Memory B cell (primary cell): ENCODE measurements at places on chromosomes 4 and X.

- no peak for DNase-seq
These were observed 238.6 kb downstream of the RAPGEF2 start for GRCh38 chr4:159341522-159341921.

DNA sequence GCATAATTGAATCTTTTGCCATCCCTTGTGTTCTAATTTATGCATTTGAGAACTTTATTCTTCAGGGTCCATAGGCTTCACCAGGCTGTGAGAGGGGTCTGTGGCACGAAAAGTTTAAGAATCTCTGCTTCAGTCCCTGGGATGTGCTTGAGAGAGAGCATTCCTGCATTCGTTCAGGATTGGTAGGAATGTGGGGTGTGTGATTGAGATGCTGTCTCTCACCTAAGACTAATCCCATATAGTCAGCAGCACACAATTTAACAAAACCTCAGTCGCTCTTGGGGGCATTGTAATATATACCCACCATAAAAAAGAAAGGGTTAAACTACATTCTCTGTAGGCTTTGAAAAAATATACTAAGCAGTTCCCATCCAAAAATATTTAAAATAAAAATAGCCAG is 41.7 kb downstream of the PTTG2 start:
- no peak for DNase-seq

DNA sequence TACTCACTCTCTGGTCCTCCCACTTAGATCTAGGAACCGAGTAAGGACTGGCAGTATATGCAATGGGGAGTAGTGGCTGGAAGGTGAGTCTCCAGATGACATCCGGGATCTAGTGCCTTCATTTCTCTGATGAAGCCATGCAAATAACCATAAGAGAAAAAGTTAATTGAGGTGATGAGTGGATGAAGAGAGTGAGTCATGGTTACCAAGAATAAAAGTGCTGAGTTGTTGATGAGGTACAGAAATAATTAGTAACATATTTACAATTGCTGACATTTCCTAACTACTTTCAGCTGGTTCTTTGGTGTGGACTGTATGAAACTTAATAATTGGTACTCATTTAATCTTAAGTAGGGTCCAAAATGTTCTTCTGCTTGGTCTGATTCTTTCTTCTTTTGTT is 146.7 kb upstream of the PITX2 start:
- no peak for DNase-seq

DNA sequence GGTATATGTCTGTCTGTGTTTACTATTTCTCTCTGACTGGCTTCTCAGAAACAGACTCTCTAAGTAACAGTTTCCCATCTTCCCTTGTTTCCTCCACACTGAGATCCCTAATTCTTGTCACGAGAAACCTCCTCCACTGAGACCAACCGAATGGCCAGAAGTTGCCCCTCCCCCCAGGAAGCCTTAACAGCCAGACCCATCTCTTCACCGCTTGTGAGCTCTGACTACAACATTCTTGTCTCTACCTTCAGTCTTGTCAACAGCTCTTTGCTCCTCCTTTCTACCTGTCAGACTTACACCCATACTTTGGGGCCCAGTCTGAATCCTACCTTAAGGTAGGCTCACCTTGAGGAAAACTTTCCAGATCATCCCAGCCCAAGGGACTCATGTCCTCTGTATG is 90.8 kb downstream of the NHSL2 start:
- no peak for DNase-seq

DNA sequence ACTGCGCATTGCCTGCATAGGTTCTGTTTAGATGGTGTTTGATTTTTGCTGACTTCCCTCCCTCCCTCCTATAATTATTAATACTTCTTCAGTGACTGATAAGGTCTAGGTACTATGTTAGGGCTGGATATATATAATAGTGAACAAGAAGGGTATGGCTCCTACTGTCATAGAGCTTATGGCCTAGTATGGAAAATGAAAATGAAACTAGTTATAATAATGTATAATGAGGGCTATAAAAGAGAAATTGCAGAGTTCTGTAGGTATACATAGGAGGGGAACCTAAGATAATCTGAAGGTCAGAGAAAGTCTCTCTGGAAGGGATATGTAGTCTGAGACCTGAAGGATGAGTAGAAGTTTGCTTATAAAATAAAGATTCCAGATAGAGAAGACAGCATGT is 102.1 kb downstream of the DCK start:
- DNase-seq, result no peak

GRCh38 chr4:128770807-128771206 is 38.7 kb upstream of the JADE1 start:
- no peak for DNase-seq

DNA sequence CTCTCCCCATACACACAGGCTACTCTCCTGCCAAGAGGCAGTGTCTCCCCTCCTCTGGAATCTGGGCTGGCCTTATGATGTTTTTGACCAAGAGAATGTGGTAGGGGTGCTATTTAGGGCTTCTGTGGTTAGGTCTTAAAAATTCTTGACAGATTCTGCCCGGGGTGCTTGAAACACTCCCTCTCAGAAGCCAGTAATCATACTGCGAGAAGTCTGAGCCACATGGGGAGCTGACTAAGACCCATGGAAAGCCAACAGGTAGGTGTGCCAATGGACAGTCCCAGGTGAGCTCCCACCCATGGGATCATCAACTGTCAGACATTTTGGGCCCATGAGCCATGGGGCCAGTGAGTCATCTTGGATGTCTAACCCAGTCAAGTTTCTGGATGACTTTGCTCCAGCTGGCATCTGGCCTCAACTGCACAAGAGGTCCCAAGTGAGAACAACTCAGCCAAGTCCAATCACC is 315.7 kb downstream of the FBXW7 start:
- DNase-seq, result no peak

GRCh38 chrX:111382277-111382676 is 29.7 kb downstream of the DCX start:
- DNase-seq, result no peak

GRCh38 chr4:123317211-123317610 is 79.4 kb upstream of the SPRY1 start:
- no peak for DNase-seq

DNA sequence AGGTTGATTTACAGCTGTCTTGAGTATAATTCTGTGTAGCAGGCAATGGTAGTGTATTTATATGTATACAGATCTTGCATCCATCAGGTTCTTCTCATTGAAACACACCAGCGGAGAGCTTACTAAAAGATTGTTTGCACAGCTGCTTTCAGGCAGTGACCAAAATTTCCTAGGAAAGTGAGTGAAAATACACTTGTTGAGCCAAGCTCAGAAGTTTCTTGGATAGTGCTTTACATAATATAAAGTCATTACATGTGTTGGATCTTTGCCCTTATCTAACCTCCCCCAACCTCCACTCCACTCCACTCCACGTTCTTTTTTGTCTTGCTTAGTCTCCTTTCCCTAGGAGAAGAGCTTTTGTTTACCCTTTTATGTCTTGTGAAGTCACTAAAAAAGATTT is 34.1 kb downstream of the CNKSR2 start:
- DNase-seq, result no peak

DNA sequence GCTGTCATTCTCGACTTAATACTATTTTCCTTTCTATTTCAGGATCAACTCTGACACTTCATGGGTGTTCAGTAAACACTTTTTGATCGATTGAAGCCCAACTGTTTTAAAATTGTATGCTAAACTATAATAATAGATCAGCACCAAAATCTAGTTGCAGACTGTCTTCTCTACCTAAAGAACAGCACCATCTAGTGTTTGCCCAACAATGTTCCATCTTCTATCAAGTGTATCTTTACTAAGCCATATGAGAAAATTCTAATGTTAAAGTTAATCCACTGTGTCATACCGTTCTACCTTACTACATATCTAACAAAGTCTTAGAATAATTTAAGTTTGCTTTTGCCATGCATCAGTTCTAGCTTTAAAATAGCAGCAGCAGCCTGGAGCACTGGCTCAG is 113.0 kb upstream of the PRDX4 start:
- no peak for DNase-seq

DNA sequence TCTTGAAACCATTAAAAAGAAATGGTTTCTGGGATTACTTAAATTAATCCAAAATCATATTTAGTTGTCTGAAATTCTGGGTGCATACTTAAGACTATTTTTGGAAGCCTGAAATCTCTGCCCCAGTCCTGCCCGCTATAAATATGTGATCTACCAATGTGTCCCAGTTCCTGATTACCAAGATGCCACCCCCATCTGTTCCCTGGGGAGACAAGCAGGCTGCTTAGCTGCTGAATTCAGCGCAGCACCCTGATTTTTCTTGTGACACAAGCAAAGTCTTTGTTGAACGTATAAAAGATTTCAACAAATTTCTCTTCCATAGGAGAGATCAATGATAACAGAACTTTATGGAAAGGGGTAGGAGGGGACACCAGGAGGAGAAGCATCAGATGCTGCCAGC is 100.6 kb upstream of the PRPS2 start:
- no peak for DNase-seq

DNA sequence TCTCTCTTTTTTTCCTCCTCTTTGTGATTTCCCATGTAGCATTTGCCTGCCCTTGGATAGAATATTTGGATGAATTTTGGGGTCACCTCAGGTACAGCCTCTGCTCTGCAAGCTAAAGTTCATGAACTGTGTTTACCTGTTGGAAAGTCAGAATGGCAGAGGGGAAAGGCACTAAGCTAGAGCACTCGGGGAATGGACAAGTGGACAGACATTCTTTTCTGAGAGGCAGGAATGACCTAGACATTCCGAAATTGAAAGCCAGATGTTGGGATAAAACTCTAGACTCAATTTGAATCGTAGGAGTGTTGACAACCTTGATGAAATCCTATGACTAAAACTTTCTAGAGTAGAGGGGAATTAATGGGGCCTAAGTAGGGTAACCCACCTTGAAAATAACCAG is 56.1 kb downstream of the LUZP4 start:
- DNase-seq, result no peak

DNA sequence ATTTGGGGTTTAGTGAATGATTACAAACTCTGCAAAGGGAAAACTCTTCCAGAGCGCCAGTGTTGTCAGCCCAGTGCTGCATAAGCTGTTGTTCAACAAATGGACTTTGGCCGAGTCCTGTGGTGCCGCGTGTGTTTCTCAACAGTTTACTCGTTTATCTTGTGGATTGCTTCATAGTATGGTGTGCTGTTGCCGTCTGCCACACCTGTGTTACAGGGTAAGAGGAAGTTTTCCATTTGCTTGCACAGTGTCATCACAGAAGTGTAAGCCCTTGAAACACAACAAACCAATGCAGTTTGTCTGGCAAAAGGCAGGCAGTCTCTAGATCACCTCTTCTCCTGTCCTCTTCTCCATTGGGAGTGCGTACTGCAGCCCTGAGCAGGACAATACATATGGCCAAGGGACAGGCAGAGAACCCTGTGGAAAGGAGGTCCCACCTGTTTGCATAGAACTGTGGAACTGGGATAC is 66.3 kb downstream of the DCUN1D4 start:
- DNase-seq, result no peak

- DNase-seq, result no peak
These were observed 4.8 kb downstream of the LRRC66 start for GRCh38 chr4:52015366-52015765.

GRCh38 chr4:7192252-7193029 is at the start of gene SORCS2:
TSS of gene SORCS2 (plus strand) at chr4:7192538.
- DNase-seq, result no peak

DNA sequence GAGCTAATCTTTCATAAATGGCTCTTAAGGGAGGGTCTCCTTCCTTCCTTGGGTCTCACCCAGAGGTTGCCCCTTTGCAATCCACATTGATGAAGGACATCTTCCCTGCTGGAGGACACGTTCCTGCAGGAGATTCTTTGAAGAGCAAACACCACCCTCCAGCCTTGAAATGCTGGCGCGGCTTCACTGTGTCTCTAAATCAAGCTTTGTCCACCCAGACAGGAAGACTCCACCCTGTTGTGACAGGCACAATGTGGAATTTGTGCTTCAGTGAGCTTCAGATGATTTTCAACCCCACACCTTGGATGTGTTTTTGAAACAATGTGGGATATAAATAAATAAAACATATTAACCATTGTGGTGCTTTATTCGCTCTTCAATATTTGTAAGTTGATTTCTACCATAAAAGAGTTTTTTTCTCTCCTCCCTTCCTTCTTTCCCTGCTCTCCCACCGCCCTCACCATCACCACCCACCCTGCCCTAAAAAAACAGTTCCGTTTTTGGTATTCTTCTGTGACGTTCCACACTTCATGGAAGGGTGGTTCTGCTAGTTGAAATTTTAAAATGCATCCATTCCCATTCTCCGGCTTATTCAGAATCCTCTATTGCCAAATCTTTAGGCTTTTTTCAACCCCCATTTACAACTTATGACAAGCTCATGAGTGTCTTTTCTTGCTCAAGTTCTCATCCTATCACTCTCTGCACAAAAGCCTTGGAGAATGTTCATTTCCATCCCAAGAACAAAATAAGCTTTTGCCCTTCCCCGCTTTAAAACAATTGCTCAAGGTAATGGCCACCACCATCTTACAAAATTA is 264.3 kb downstream of the RAPGEF2 start:
- DNase-seq, result no peak

DNA sequence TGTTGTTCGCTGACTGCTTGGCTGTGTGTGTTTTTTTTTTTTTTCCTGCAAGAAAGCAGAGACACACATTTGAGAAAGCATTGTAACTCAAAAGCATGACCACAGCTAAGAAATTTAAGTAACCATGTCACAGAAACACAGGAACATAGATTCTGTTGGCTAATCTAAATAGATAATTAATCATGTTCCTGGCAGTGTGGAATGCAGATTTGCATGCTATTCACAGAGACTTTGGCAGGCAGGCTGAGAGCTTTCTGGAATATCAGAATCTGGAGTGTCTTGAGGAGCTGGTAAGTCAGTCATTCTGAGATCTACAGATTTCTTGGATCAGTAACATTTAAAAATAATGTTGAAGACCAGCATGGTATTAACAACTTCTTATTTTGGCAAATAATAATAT is 33.2 kb upstream of the SMS start:
- DNase-seq, result no peak

DNA sequence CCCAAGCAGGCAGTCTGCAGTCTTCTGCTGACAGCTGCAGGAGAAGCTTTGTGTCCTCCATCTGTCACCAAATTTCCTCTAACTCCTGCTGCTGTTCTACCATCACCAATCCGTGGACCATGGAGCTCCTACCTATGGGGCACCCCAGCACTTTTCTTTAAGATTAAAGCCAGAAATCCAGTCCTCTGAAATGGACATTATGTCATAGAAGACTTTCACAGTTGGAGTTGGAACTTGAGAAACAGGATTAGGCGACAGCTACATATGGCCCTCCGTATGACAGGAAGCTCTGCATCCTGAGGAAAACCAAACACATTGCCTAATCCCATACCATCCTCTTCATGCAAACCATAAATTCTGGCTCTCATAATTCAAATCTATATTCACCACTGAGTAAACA is 470.6 kb upstream of the GALNTL6 start:
- no peak for DNase-seq

DNA sequence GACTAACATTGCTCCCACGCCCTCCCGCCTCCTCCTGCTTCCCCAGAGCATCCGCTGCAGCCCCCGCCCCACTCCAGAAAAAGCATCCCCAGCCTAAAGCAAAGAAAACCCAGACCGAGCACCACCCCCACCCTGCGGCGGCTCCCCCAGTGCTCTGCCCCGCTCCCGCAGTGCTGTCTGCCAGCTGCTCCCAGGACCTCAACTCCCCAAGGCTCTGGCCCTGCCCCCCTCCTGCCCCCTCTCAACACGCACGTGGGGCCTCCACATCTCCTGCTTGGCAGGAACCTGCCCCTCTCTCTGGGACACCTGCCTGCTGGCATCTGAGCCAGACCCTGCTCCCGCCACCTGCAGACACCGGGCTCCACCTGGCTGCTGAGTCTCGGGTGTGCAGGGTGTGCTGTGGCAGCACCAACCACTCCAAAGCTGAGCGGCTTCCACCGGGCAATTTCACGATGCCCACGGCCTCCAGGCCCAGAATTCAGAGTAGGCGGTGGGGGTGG is 79.4 kb downstream of the FAM53A start:
- DNase-seq, result no peak
